ENCODE measurements at places on chromosomes 4 and X. TPM values are rescaled to one million over a fixed set of nuclear protein-coding genes. Genes with fewer than 3 reads are reported as not detected.

The FGF2 gene
- total RNA-seq = 0.79 TPM

The NHS gene
- 8.9 TPM for total RNA-seq

The STS gene
- total RNA-seq = 0.32 TPM

The SPANXB1 gene
- not detected for total RNA-seq

The TNMD gene
- total RNA-seq = not detected

DNA sequence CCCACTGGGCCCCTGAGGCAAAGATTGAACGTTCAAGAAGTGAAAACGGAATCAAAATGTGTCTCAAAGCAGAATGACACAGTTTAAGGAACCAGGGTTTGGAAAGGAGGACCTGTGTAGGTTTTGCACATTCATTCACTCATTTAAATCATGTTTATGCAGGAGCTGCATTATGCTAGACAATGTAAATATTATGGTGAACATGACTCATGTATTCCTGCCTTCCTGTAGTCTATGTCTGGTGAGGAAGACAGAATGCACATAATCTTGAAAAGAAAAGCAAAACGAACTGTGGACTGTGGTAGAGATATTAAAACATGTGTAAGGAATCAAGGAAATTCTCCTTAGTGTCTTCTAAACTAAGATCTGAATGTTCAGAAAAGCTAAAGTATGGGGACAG lies 311.8 kb upstream of the SMIM31 start:
- no peak for DNase-seq

GRCh38 chr4:168884251-168885124 lies 125.6 kb downstream of the CBR4 start:
- no peak for DNase-seq

DNA sequence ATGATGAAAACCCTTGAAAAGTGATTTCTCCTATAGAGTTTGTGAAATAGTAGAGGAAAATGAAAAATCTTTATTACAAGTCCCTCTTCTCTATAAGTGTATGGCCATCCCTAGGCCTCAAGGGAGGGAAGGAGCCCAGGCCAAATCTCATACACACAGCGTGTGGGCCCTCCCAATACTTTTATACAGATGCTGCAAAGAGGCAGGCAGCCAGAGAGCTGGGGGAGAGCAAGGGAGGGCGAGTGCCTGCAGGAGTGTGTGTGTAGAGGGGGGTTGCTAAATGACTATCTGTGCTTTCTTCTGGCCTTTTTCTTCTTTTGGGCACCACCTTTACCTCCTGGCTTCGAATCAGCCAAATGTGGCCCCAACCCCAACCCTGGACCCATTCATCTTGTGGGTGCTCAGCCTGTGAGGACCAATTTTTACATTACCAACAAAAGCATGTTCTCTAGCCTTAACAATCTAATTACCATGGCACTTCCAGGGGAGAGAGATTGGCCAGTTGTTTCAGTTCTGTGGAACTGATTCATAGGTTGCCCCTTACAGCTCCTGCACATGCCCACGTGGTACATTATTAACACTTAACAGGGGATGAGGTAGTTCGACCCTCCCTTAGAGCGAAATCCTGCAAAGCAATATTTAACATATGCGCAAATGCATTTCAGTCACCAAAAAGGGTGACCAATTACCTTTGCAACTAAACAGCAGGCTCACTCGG lies 2.0 kb downstream of the GPC3 start:
- DNase-seq = no peak

GRCh38 chrX:41661366-41662095 lies 27.2 kb upstream of the GPR34 start:
- no peak for DNase-seq

- no peak for DNase-seq
Measured at GRCh38 chrX:2907295-2907694, 21.8 kb downstream of the ARSD start.

- DNase-seq = no peak
Measured at GRCh38 chr4:29311247-29311646, 1408.9 kb upstream of the PCDH7 start.

DNA sequence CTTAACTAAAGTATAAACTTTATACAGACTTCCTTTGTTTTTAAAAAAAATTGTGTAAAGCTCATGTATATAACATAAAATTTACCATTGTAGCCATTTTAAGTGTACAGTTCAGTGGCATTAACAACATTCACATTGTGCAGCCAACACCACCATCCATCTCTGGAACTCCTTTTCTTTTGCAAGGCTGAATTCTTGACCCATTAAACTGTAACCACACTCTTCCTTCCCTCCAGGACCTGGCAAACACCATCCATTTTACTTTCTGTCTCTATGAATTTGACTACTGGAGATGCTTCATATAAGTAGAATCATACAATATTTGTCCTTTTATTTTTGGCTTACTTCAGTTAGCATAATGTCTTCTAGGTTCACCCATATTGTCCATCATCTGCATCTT lies 104.7 kb downstream of the RASL11B start:
- no peak for DNase-seq

DNA sequence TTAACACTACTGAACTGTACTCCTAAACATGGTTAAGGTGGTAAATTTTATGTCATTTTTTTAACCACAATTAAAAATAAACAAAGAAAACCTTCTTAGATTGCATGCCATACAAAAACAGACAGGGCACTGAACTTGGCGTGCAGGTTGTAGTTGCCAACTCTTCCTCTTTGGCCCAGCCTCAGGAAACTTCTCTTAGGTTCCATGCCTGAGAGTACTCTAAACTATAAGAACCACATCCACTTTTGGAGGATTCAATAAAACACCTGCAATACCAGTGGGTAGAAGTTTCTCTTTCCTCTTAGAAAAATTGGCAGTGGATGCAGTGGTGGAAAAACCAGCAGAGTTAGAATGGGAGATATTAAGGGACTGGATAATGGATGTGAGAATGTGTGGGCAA lies 103.4 kb downstream of the LUZP4 start:
- DNase-seq = no peak

- peak; percentile 33 for DNase-seq
Measured at GRCh38 chr4:6331018-6331417, 61.4 kb downstream of the WFS1 start.

DNA sequence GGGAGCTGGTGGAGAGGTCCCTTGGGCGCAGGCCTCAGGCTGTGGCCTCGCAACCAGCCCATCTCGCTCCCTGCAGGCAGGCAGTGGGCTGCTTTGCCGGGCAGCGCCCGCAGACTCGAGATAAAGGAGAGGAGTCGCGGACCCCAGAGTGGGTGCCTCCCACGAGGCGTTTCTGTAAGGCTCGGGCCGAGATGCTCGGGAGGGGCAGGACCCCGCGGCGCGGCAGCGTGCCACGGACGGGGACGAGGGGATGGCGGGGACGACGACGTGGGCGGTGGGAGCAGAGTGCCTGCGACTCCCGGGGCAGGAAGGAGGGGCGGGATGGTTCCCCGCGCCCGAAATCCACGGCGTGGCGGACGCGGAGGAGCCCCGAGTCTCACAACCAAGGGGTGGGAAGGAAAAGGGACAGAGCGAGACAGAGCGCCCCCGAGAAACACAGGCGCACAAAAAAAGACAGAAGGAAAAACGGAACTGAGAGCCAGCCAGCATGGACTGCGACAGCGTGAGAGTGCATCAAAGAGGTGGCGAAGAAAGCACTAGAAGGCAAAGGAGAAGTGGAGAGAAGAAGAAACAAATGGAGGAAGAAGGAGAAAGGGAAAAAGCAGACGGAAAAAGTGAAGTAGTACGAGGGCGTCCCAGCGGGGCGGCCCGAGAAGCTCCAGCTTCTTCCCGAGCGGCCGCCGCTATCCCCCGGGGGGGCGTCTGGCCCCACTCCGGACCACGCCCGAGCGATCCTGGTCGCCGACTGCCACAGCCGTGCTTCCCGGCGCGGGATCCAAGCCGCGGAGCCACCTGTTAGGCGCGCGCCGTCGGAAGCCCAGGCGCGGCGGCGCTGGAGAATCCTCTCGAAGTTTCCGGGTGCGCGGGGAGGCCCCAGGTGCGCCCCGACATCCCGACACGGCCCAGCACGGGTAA lies 1.5 kb downstream of the BEND4 start:
- DNase-seq = no peak

- DNase-seq = no peak
Measured at GRCh38 chr4:14262221-14262620, 634.7 kb upstream of the BOD1L1 start.

All from activated naive CD4-positive, alpha-beta T cell treated with anti-CD3 and anti-CD28 coated beads for 36 hours (primary cell).